ENCODE measurements at places on chromosomes 4 and X.

DNA sequence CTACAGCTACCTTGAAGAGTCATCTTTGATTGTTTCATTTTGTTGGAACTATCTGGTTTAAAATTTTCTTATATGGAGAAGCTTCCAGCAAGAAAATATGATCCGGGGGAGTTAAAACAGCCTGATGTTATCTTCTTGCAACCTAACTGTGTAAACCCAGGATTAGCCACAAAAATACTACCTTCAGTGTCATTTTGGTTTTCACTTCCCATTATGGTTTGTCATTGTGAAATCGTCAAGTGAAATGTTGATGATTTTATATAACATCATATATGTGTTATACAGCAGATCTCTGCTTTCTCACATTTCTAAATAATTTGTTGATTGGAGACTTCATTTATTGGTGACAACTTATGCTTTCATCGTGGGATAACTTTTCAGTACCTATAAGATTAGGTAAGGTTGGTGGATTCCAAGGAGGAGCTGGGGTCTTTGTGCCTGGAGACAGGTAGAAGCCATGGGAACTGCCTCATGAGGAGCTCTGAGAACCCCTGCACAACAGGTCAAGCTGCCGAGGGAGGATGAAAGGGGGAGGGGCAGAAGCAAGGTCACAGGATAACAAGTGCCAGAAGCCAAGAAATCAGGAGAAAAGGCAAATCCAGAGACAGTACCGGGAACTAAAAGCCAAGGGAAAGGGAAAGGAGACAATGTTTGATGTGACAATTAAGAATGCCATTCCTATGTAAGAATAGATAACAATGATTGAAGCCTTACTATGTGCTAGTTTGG is 7.2 kb downstream of the ARHGAP24 start:
- DNase-seq: no peak

GRCh38 chr4:81814987-81815541 is 343.4 kb upstream of the RASGEF1B start:
- no peak for DNase-seq

DNA sequence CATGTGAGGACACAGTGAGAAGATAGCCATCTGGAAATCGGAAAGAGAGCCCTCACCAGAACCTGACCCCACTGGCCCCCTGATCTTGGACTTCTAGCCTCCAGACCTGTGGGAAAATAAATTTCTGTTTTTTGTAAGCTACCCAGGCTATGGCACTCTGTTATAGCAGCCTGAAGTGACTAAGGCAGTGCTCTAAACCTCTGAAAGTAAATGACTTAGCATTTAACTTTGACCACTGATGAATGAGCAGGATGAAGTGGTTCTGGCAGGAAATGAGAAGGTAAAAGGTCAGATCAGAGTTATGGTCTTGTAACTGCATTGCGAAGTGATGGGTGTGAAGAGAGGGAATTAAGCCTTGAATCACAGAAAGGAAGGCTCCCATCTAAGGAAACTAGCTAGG is 17.0 kb downstream of the GPAT3 start:
- peak; percentile 92 for DNase-seq

GRCh38 chr4:15753786-15754185 is 24.3 kb upstream of the CD38 start:
- no peak for DNase-seq

- no peak for DNase-seq
These were observed 49.7 kb upstream of the NAP1L5 start for GRCh38 chr4:88747351-88747750.

GRCh38 chr4:19645589-19645988 is 606.1 kb upstream of the SLIT2 start:
- DNase-seq: no peak

- no peak for DNase-seq
These were observed 67.4 kb downstream of the LARP7 start for GRCh38 chr4:112704322-112704721.

DNA sequence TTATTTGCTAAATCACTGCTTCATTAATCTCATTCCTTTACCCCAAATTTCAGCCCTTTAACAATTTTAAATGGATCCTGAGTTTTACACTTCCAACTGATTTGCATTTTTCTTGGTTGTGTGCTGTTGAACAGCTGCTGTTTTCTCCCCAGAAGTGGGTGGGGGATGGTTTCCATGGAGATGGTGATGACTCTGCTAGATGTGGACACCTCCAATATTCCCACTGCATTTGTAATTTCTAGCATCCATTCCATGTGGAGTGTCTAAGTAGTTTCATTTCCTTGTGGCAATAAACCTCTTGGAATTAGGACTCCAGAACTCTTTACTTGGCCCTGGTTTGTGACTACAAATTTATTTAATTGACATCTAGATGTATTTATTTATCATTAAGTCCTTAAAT is 330.4 kb downstream of the GBA3 start:
- DNase-seq: no peak

GRCh38 chr4:3770323-3771163 is 4.4 kb downstream of the ADRA2C start:
- DNase-seq: no peak

Data from H4 (cell line).